Right ventricle myocardium inferior (tissue), 1 donor: ENCODE measurements at places on chromosomes 6 and 20.

DNA sequence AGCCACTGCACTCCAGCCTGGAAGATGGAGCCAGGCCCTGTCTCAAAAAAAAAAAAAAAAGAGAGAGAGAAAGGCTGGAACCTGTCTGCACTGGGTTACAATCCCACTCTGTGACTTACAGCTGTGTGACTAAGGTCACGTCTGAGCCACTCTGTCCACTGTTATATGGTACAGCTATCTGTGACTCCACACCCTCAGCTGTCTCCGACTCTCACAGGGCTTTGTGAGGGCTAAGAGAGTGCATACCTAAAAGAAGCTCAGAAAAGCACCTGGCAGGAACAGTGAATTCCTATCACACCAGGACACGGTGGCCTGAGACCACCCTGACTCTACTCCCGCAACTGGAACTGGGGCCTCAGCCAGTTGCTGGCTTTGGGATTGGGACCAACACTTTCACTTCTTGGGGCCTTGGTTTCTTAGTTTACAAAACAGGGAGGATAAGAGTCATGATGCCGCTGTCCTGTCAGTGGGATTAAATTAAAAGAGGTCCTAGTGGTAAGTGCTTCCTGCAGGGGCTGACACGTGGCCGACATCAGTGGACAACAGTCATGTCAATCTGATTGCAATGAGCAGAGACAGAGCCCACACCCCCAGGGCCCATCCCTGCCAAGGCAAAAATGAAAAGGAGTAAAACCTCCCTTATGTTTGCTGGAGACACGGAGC, 5.7 kb upstream of the CD93 start:
- DNase-seq = no peak

DNA sequence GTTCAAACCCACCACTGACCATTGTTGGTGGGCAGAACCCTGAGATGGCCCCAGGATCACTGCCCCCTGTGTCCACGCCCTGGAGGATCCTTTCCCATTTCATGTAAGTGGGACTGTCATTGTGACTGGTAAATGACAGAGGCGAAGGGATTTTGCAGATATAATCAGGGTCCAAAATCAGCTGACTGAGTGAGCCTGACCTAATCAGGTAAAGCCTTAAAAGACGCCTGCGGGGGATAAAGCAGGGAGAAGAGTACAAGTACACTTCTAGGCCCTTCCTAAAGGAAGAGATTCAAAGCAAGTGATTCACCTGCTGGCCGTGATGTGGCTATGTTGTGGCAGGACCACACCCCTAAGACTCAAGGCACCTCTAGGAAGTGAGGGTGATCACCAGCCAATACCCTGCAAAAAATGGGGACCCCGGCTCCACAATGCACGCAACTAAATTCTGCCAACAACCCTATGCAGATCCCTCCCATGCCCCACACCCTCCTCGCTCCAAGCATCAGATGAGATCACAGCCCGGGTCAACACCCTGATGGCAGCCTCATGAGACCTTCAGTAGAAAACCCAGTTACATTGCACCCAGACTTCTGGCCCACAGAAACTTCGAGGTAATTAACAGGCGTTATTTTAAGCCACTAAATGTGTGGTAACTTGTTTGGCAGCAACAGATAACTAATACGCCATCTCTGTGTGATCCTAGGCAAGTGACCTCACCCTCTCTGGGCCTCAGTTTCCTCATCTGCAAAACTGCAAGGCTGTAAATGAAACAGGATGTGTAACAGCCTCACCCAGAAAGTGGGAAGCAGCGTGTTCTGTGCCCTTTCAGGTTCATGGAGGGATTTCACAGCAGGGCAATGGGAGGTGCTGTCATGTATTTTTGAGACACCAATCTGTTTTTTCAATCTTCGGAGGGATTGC, 11.3 kb downstream of the PREX1 start:
- no peak for DNase-seq

DNA sequence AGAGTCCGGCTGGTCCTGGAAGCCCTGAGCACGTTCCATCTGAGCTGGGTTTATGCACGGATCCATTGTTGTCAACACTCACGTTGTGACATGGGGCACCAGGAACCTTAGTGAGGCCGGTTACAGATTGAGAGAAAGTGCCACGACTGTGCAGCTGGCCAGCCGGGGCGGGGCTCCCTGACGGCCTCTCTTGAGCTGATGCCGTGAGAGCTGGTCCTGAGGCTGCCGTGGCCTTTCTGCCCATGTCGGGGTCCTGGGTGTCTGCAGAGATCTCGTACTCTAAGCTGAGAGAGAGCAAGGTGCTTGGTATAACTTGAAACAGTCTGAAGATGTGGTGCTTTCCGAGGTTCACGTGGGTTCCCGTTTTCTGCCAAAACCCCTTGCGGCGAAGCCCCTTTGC, 10.0 kb downstream of the CDH4 start:
- DNase-seq = no peak

DNA sequence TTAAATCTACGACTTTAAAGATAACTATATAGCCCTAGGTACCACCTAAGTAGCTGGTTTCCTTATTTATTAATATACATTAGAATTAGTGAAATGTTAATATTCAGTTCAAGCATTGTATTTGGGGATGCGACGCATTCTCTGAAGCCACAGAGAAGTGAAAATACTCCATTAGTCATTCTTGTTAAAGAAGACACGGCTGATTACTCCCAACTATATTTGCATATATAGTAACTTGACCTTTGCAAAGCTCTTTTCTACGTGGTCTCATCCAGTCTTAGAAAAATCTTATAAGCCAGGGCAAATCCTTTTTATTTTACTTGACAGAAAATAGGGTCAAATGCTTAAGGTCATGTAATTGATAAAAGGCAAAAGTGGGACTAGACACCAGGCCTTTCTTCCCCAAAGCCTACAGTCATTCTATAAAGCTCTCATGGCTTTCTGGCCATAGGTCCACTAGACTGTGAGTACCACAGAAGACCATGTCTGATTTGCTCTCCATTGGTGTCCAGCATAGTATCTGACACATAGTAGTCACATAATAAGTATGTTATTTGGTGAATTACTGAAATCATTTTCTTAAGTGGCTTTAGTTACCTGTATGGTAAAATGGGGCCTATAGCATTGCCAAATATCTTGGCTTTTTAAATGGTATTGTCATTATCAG, 11.3 kb downstream of the ZHX3 start:
- no peak for DNase-seq

DNA sequence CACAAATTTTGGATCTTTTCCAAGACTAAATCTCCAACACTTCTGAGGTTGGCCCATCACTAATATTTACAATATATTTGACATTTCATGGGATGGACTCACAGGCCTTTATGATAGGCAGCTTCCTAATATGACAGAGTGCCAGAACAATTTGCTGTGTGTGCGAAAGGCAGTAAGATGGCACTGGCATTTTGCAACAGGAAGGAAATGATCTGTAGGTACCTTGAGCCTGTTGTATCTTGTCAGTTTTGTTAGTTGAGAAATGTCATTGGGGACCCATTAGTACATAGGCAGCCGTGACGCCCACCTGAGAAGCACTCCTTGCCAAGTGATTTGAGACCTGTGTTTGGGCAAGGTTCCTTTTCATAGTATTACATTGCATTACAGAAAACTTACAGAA, 153.4 kb upstream of the HEY2 start:
- no peak for DNase-seq

DNA sequence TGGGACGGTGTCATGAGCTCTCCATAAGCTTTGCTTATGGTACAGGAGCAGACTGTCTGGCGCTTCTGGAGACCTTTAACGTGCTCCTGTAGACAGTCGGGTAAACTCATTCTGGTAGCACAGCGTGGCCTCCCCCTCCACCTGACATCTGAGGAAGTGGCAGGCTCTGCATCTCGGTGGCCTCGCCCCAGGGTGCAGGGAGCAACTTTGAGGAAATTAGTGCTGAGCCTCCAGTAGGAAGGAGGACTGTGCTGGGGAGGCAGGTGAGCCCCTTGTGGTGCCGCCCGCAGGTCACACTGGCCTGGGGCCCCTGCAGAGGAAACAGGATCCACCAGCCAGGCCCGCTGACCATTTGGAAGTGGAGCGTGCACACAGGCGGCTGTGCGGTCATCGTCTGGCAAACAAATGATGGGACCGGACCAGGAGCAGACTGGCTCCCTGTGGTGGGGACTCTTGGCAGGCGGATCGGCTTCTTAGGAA, 57.9 kb downstream of the SYNJ2 start:
- no peak for DNase-seq
